ENCODE measurements at places on chromosomes 1 and 21. TPM values are rescaled to one million over a fixed set of nuclear protein-coding genes. Genes with fewer than 3 reads are reported as not detected.
A peak's percentile ranks its signal among the peaks of the same experiment; 100 is the strongest.

The BEND5 gene
- total RNA-seq: 4.2 TPM

DNA sequence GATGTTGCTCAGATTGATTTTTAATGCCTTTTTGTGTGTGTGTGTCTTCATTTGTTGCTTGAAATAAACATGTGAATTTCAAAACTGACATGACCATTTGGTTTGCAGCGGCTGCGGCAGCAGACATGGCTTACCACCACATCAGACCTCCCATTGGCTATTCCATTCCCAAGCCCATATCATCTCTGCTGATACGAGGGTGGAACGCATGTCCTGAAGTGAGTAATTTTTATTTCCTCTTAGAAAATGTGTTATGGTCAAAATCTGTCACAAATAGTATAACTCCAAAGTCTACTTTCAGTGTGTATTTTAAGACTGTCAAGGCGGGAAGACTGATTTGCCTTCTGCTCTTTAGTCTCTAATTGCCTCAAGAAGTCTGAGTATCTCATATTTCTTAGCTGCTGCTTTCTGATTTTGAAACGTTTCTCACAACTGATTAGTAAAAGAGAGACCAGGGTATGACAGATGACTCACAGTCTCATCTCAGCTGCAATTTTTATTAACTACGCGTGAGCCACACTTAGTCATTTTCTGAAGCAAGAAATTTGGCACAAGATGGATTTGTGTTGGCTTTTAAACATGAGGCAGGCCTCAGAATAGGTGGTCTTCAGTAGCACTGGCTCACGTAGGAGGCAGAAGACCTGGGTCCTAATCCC, 49.0 kb downstream of the LRRC53 start:
- DNase-seq: no peak

The RGS8 gene
- total RNA-seq: 0.05 TPM

GRCh38 chr1:16018308-16018707, 465 bp upstream of the HSPB7 start:
- peak; percentile 31 for DNase-seq

- no peak for DNase-seq
These were observed 113.0 kb upstream of the RGS1 start for GRCh38 chr1:192462616-192463015.

- DNase-seq: no peak
These were observed 127.0 kb downstream of the GREM2 start for GRCh38 chr1:240484804-240485443.

GRCh38 chr21:38167345-38167744, 89.4 kb upstream of the KCNJ15 start:
- no peak for DNase-seq

DNA sequence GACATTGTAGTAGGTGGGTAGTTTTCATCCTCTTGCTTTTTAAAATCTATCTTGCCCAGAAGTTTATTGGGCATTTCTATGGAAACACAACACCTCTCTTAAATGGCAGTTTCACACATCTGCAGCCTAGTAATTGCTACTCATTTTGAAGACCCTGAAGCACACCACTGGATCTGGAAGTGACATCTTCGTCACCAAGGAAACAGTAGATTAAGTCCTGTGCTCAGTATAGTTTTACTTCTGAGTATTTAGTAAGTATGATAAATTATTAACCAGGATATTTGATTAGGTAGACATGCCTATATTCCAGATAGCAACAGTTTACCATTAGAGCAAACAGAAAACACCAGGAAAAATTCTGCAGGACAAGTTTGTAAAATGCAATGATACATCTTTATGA, 48.7 kb downstream of the UCK2 start:
- DNase-seq: no peak

GRCh38 chr1:101128211-101128727, 102.7 kb upstream of the DPH5 start:
- no peak for DNase-seq

DNA sequence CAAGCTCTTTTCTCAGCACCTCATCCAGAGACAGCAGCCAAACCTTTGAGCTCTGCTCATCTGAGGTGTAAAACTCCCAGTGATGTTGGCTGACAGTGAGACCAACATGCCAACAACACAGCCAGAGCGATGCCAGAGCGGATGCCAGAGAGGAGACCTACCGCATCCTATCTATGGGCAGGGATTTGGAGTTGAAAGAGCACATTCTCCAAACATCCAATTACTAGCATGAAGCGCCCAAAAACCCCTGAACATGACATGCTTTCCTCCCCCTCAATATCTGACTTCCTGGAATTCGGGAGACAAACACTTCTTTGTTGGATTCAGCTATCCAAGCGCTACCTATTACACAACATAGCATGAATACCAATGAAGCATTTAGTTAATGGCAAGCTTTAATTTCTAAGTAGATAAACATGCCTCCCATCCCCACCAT, 23.1 kb upstream of the PAXBP1 start:
- no peak for DNase-seq

DNA sequence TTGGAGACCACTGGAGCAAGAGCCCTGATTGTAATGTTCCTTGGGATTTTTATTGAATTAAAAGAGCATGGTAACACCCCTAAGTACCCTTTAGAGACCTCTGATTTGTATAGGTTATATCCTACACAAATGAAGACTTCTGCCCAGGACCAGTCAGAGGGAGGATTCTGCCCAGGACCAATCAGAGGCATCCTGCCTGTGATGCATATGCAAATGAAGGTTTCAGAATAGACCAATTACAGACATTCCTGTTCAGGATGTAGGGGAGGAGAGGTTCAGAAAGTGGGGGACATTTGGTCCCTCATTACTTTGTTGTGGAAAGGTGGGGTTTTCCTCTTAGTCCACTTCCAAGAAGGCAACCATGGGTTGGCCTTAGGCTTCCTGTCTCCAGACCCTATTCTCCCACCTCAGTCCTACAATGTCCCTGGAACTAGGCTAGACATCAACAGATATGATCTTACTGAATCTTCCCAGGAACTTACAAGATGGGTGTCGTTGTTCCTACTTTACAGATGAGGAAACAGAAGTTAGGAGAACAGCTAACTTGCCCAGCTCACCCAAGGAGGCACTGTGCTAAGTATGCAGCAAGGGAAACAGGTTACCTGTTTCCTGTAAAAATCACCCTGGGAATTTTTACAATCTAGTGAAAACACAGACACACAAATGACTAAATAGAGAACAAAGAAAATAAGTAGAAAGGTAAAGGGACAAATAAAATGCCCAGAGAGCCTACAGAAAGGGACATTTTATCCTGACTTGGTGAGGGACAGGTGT, 36.8 kb upstream of the SFPQ start:
- no peak for DNase-seq

DNA sequence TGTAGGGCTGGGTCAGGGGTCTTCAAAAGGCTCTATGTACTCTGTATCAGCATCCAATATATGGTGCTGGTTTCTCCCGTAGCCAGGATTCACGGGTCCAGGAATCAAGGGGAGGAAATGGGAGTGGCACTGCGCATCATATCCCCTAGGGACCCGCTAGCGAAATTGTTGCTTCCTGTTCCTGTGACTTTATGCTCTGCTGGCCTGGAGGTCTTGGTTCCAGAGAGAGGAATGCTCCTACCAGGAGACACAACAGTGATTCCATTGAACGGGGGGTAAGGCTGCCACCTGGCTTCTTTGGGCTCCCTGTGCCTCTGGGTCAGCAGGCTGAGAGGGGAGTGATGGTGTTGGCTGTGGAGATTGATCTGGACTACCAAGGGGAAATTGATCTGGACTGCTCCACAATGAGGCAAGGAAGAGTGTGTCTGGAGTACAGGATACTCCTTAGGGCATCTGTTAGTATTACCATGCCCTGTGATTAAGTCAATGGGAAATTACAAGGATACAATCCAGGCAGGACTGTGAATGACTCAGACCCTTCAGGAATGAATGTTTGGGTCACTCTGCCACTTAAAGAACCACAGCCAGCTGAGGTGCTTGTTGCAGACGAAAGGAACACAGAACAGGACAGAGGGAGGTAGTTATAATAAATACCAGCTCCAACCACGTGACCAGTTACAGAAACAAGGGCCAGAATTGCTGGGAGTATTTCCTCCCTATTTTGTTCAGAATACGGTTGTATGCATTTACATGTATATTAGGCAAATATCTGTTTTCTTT, 10.2 kb downstream of the SPSB1 start:
- DNase-seq: peak; percentile 47

DNA sequence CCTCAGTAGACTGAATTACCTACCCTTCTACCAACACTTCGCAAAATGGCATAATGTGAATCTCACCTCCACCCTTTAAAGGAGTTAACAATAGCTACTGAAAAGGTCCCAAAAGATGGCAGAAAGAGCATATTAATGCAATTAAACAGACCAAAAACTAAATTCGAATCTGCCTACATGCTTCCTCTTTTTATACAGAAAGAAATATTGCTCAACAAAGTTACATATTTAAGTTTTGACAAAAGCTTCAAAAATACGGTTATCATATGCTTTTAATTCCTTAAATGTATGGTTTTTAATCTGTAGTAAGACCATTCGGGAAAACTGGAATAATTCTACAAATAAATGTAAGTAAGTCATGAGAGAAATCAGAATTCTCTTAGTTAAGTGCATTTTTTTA, 2.2 kb downstream of the APP start:
- DNase-seq: no peak

GRCh38 chr1:179055937-179056336, 25.9 kb upstream of the TOR3A start:
- no peak for DNase-seq

GRCh38 chr21:31443736-31444521, 99.9 kb upstream of the TIAM1 start:
- DNase-seq: peak; percentile 39

- no peak for DNase-seq
These were observed 41.8 kb downstream of the PTAFR start for GRCh38 chr1:28134651-28135207.

- DNase-seq: no peak
These were observed 264.3 kb upstream of the PLD5 start for GRCh38 chr1:242788771-242789170.

The S100A2 gene
- 2.7 TPM for total RNA-seq

GRCh38 chr1:19078536-19078935, 122.1 kb upstream of the IFFO2 start:
- DNase-seq: no peak

The PLA2G2A gene
- total RNA-seq: 69.0 TPM

GRCh38 chr1:97797403-97798183, 123.2 kb downstream of the DPYD start:
- DNase-seq: peak; percentile 27

DNA sequence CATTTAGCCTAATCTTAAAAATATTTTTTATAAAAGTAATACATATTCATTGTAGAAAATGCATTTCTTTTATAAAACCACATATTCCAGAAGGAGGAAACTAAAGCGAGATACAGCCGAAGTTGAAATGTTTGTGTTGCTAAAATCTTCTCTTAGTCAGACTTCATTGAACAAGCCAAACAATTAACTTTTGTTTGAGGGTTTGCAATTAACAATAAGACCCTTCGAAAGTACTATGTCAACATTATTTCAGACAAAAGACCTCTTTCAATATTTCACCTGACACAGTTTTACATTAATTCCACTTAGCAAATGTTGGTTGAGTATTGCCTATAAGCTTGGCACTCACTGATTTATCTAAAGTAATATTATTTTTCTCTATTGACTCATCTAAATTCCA, 354.0 kb upstream of the ADAMTS5 start:
- DNase-seq: no peak

- DNase-seq: no peak
These were observed 298.4 kb upstream of the SPAG17 start for GRCh38 chr1:118483245-118484006.

GRCh38 chr1:118200836-118201235, 15.8 kb upstream of the SPAG17 start:
- no peak for DNase-seq

- no peak for DNase-seq
These were observed 741 bp downstream of the DUSP10 start for GRCh38 chr1:221740993-221741702.

GRCh38 chr1:168368131-168368530, 87.5 kb downstream of the TBX19 start:
- DNase-seq: no peak

- DNase-seq: no peak
These were observed 6.9 kb upstream of the MX1 start for GRCh38 chr21:41418956-41419680.

GRCh38 chr1:86748622-86749373, 44.4 kb downstream of the SH3GLB1 start:
- DNase-seq: no peak

DNA sequence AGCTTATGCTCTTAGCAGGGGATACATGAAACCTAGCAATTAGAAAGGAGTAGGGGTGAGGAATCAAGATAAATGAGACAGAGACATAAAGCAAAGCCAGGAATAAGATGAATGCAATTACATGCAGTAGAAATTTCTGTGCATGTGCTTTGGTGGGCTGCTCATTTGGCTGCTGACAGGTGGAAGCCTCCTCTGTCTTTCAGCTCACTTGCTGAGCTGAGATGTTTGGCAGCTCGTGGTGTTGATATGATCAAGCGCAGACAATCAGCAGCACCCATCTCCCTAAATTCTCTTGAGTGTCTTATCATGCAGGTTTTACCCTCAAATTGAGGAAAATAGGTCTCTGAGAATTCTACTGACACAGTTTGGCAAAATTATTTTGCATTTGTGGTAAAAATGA, 108.3 kb upstream of the CD34 start:
- no peak for DNase-seq

The CD1D gene
- 1.4 TPM for total RNA-seq

DNA sequence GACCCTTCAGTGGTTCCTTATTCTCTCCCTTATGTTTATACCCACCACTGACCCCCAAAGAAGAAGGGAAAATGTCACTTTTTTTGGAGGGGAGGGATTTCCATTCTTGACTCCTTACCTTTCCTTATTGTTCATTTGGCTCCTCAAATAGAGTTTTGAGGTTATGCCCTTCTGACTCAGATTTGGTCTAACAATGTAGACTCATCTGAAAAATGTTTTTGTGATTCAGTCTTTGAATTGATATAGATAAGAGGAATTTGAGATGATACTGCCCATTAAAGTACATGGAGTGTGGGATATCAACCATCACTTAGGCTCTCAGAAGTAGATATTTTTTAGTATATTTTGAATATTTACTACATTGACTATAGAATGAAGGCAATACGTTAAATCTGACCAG, 16.1 kb downstream of the USP1 start:
- DNase-seq: no peak

The CYP4X1 gene
- 2.1 TPM for total RNA-seq

GRCh38 chr1:149997585-149998262, 12.8 kb downstream of the OTUD7B start:
- no peak for DNase-seq

- DNase-seq: peak; percentile 66
These were observed 63.1 kb downstream of the TOR1AIP2 start for GRCh38 chr1:179814546-179814838.

DNA sequence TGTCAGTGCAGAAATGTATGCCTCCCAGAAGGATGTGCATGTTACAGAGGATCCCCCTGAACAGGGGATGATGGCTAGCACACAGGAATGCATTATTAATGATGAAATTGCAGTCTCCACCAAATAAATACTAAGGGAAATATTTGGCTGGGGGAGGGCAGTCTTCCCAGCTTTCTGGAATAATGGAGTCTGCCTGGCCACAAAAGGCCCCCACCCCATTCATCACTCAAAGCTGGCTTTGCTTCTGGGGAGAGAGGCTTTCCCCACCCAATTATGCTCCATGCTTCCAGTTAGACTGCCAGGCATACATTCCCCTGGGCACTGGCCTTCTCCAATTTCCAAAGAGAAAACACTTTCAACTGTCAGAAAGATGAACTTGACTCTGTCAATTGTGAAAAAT, 302.7 kb downstream of the SIPA1L2 start:
- DNase-seq: no peak

GRCh38 chr1:1197551-1198422, 8.6 kb downstream of the TNFRSF18 start:
- DNase-seq: no peak

The KRTAP21-2 gene
- not detected for total RNA-seq

- DNase-seq: no peak
These were observed 2.4 kb downstream of the ACTA1 start for GRCh38 chr1:229431284-229432115.

- peak; percentile 68 for DNase-seq
These were observed 18.7 kb downstream of the CNTN2 start for GRCh38 chr1:205061665-205062069.

Data from left ventricle myocardium inferior (tissue), 1 donor.